ENCODE measurements at places on chromosomes 5 and 9.

GRCh38 chr5:128736553-128736952 lies 198.5 kb upstream of the FBN2 start:
- DNase-seq: no peak

- peak; percentile 56 for DNase-seq
Measured at GRCh38 chr9:105694848-105695581, 674 bp downstream of the TMEM38B start.

DNA sequence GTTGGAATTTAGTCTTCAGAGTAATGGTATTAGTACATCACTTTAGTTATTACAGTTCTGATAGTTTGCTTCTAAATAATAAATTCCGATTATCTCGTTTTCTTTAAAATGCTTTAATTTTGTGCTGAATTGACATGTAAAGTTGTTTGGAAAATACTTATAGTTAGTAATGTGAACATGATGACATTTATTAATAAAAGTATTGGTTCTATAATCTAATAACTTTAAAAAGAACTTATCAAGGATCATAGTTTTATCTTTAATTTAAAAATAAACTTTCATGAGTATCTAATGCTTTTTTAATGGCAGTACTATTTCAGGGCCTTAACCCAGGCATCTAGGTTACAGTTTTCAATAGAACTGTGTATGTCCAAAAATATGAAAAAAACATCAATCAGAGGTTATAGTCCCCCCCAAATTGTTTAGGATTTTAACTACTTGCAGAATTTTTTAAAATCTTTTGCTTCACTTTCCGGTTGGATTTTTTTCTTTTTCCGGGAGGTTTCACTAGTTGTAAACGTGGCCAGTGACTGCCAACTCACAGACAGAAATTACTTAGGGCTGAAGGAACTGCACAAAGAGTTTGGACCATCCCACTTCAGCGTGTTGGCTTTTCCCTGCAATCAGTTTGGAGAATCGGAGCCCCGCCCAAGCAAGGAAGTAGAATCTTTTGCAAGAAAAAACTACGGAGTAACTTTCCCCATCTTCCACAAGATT lies 680 bp downstream of the GPX8 start:
- DNase-seq: no peak

GRCh38 chr5:140312067-140312790 lies 9.3 kb upstream of the PFDN1 start:
- no peak for DNase-seq

- peak; percentile 8 for DNase-seq
Measured at GRCh38 chr9:71819115-71819739, 50.9 kb upstream of the CEMIP2 start.

DNA sequence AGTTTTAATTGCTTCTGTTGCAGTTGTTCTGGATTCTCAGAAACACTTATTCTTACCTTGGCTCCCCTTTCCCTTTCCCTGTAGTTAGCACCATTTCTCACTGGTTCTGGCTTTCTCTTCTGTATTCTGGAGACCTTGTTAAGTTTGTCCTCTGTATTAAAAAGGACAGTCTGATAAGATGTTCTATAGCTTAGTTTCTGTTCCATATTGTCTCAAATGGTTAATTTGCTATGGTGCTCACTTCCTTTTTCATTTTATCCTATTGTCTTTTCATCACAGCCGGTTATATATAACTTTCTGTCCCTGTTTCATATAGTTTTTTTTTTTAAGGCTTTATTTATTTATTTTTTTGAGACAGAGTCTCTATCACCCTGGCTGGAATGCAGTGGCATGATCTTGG lies 41.4 kb upstream of the KIAA1958 start:
- DNase-seq: no peak

DNA sequence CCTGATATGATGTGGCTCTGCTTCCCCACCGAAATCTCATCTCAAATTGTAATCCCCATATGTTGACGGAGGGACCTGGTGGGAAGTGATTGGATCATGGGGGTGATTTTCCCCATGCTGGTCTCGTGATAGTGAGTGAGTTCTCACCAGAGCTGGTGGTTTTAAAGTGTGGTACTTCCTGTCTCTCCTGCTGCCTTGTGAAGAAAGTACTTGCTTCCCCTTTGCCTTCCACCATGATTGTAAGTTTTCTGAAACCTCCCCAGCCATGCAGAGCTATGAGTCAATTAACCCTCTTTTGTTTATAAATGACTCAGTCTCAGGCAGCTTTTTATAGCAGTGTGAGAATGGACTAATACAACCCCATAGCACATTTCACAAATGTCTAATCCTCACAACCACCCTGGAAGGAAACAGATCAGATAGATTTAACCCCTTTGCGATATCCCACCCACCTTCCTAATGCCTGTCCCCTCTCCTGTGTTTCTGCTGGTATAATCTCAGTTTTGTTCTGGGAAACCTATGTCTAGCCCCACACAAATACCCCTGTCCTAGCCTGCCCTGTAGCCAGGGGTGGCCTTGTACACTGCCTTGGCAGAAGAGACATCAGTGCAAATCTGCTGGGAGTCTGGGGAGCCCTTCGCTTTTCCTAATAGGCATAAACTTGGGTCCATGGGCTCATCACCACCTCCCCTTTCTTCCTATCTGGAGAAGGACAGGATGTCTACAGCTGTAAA lies 157.0 kb upstream of the RAI14 start:
- DNase-seq: no peak

DNA sequence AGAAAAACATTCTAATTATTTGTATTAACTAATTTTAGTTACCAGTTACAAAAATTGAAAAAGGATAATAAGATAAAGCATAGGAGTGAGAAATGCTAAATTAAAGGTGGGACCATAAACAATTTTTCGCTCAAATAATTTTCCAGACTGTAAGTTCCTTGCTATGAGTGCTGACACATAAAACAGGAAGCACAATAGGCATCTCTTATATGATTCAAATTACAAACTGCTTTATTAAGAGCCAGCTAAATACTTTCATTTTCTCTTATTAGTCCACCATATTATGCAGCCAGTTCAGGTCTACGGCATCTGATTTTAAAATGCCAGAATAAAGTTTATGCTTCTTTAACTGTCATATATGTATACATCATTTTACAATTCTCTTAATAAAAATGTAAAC lies 4.4 kb downstream of the RC3H2 start:
- no peak for DNase-seq

DNA sequence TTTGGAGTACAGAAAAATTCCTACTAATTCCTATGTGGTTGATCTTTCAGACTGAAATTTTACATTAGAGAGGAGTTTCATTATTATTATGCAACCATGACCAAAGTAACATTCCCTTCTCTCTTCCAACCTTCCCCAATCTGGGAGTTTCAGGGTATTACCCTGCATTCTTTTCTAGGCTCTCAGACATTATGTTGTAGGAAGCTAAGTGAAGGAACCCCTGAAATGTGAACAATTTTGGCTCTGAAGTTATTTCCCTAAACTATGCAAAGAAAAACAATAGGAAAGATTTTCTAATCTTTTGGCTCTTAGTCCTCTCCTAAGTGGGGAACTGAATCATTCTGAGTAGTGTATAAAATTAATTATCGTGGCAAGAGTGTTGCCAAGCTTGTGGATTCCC lies 63.3 kb upstream of the ZFAND5 start:
- DNase-seq: no peak

DNA sequence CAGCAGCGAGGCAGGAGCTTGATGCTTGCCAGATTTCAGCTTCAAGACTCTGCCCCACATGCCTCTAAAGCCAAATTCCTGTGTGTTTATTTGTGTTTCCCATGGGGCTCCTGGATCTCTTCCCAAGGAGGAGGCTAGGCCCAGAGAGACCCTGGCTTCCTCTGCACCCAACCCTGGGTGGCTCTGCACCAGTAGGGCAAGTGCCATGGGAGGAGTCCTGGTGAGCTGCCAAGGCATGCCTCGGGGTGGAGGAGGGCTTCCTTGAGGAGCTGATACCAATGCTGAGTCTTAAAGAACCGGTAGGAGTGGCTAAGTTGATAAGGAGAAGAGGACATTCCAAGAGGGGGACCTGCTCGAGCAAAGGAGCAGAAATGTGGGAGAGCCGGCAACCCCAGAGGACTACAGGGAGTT lies 6.8 kb upstream of the TIFAB start:
- no peak for DNase-seq

GRCh38 chr5:111582451-111582850 lies 70.1 kb upstream of the STARD4 start:
- no peak for DNase-seq

DNA sequence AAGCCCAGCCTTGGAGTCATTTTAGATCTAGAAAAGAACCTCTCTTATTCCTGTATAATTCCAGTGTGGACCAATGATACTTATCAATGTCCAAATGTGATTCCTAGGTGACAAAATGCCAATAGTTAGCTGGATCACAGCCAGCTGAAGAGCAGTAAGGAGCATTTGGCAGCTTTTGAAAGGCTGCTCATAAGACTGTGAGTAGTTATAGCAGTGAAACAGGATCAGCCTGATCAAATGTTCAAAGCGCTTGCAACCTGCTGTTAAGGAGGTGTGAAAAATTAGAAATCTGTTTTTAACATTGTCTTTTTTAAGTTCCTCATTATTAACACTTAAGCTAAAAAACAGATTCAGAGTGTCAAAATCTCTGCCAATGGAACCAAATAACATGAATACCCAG lies 85.1 kb downstream of the SSBP2 start:
- no peak for DNase-seq

- DNase-seq: no peak
Measured at GRCh38 chr9:137411645-137412380, 11.1 kb downstream of the EXD3 start.

DNA sequence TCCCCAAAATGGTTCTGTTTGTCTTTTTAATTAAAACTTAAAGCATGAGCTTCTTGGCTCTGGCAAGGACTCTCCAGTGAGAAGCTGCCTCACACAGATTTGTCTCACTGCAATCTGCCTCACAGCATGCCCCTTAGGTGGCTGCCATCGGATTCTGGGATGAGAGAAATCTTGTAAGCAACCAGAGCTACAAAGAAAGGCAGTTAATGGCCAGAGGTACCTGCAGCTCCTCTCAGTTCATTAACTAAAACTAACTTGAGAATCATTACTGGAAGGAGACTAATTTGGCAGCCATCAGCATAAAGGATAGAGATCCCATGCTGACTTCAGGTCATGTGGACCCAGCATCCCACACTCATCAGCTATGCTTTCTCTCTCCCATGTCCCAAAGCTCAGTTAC lies 220.6 kb upstream of the DMAC1 start:
- DNase-seq: no peak

- DNase-seq: no peak
Measured at GRCh38 chr5:158538506-158539074, 561.1 kb downstream of the EBF1 start.

GRCh38 chr9:99134893-99135341 lies 30.0 kb downstream of the TGFBR1 start:
- no peak for DNase-seq

- no peak for DNase-seq
Measured at GRCh38 chr9:75086541-75087288, 1.2 kb downstream of the NMRK1 start.

DNA sequence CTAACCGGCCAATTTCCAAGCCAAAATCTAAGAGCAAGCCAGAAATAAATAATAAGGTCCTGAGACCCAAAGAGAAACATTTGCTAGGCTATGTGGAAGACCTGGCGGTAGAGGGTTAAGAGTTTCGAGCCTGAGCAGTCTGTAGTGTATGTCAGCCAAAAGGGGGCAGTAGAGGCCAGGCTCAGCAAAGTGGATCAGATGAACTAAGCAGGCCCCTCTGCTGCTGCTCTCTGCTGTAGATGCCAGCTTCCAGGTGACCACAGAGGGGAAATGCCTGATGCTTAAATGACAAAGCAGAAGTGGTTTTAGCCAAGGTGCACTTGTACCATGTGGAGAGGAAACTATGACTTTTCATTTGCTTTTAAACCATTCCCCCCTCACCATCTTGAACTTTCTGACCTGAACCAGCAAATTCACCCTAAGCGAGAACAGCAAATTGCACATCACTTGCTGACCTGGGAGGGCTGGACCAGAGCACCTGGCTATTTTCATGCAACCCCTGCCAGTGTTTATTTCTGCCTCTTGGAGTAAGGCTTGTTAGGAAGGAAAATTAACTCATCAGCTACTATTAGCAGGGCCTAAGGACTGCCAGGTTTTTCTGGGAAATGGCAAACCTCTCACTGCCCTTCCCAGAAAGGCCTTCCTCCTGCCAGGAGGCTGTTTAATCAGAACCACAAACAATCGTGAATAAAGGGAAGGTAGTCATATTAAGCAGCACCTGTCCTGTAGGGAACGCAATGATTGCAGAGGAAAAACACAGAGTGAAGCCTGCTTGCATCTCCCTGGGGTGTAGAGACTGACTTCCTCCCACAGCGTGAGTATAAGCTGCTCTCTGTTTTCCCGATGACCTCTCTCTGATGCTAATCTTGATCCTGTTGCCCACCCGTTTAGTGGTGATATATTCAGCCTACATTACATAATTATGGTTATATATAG lies 818.2 kb downstream of the TLR4 start:
- DNase-seq: peak; percentile 14

- peak; percentile 33 for DNase-seq
Measured at GRCh38 chr9:91426123-91426745, 2.6 kb upstream of the NFIL3 start.

DNA sequence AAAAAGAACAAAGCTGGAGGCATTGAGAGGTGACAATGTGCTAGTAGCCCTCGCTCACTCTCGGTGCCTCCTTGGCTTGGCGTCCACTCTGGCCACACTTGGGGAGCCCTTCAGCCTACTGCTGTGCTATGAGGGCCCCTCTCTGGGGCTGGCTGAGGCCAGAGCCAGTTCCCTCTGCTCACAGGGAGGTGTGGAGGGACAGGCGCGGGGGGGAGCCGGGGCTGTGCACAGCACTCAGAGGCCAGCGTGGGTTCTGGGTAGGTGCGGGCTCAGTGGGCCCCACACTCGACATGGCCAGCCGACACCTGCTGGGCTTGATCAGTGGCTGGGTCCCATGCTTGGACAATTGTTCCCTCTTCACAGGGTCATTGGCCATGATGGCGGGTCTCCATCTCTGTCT lies 202.5 kb upstream of the GRAMD2B start:
- no peak for DNase-seq

- DNase-seq: peak; percentile 65
Measured at GRCh38 chr9:95032580-95033341, 284.7 kb downstream of the FANCC start.

DNA sequence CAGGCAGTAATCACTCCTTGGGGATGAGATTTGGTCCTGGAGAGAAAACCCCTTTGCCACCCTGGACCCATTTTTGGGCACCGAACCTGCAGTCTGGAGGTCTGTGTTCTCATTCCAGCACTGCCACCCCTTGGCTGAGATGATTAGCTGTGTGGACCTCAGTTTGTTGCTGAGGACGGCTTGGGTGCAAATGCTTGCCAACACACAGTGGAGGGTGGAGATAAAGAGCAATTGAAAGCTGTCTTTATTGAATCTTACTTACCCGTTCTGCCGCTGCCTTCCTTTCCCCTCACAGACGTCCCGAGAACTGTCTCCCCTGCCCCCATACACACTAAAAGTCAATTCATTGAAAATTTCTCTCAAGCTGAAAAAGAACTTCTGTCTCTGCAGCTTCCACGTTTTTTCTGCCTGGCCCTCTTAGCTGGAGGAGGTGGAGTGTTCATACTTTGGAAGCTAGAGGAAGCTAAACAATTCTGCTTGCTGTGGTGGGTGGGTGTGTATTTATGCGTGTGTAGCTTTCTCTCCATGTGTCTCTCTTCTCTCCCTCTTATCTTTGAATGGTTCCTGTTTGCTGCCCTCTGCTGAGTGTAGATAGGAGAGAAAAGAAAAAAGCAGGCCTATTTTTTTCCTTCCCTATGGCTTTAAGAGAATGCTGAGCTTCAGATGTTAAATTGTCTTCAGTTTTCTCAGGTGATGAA lies 6.6 kb downstream of the GALNT10 start:
- DNase-seq: no peak

Data from NCI-H1105 treated with DMSO at 0.1 percent for 48 hours (cell line).